Esophagus muscularis mucosa (tissue), 4 donors: ENCODE measurements at places on chromosomes 2 and 18. TPM values are rescaled to one million over a fixed set of nuclear protein-coding genes. Genes with fewer than 3 reads are reported as not detected.

Gene SERPINB2
- not detected for total RNA-seq

Gene DOK1
- 11.9 TPM for total RNA-seq

Gene LRP2
- not detected for total RNA-seq

Gene PROC
- total RNA-seq, result not detected

Gene ARHGAP28
- 0.66 TPM for total RNA-seq

Gene TRABD2A
- 2.5 TPM for total RNA-seq

Gene PHOSPHO2
- 7.2 TPM for total RNA-seq

Gene FANCL
- total RNA-seq, result 10.9 TPM

Gene C2orf15
- total RNA-seq, result not detected

Gene ASXL2
- 25.1 TPM for total RNA-seq

Gene SPC25
- total RNA-seq, result 0.23 TPM

Gene IRS1
- 37.7 TPM for total RNA-seq

Gene AKAIN1
- total RNA-seq, result not detected
